ENCODE measurements at places on chromosomes 13 and 19.

GRCh38 chr13:75838366-75839005 is 202.4 kb downstream of the LMO7 start:
- DNase-seq, result no peak

- DNase-seq, result no peak
These were observed 344.9 kb downstream of the LIG4 start for GRCh38 chr13:107870400-107870799.

GRCh38 chr13:52454459-52454819 is 839 bp upstream of the CKAP2 start:
- DNase-seq, result no peak

DNA sequence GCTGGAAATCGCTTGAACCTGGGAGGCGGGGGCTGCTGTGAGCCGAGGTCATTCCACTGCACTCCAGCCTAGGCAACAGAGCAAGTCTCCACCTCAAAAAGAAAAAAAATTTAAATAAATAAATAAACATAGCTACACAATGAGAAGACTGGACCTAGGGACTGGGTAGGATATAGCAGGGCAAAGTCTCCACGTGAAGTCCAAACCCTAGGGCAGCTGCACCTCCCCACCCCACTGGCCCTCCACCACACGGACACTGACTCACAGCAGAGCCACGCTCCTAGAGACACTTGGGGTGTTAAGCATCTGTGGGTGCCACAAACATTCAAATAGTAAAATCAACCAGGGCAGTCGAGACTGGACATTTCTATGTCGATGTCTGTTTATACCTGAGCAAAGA is 7.1 kb downstream of the LATS2 start:
- no peak for DNase-seq

DNA sequence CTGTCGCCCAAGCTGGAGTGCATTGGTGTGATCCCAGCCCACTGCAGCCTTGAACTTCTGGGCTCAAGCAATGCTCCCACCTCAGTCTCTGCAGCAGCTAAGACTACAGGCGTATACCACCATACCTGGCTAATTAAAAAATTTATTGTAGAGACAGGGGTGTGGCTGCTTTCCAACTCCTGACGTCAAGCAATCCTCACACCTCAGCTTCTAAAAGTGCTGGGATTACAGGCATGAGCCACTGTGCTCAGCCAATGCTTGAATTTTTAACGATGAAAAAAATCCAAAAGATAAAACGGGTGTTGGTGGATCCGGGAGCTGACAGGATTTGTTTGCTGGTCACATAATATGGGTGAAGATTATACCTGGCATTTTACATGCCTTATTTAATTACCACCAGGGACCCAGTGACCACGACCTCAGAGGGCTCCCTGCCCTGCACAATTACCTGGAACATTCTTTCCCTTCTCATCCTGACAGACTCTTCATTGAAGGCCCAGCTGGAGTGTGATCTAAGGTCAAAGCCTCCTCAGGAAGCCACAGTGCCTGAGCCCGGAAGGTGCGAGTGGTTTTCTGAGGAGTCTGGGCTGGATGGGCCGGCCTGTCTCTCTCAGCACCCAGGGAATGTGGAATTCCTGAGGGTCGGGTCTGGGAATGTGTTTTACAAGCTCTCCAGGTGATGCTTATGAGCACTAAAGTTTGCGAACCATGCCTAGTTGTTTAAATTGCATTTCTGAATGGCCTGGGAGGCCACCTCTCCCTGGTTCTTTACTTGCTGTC is 193.3 kb downstream of the USP12 start:
- DNase-seq, result no peak

GRCh38 chr19:55670280-55671053 is 4.6 kb upstream of the EPN1 start:
- no peak for DNase-seq

Measured in fibroblast of skin of left quadriceps (primary cell).